ENCODE measurements at places on chromosomes 12 and 14.

DNA sequence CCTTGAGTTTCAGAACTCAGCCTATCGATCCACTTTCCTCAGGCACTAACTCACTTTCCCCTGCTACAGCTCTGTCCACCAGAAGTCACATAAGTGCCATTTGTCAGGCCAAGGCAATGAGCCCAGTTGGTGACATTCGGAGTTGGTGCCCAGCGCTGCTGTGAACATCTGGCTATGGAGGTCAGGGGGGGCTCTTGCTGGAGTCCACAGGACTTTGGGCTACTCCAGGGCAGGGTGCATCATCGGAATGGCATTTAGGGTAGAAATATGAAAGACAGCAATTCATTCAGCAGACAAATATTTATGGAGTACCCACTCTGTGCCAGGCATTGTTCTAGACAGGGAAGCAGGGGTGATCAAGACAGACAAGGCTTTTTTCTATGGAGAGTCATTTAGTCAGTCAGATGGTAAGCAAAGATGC, 1.5 kb upstream of the PPP1CC start:
- no peak for DNase-seq

DNA sequence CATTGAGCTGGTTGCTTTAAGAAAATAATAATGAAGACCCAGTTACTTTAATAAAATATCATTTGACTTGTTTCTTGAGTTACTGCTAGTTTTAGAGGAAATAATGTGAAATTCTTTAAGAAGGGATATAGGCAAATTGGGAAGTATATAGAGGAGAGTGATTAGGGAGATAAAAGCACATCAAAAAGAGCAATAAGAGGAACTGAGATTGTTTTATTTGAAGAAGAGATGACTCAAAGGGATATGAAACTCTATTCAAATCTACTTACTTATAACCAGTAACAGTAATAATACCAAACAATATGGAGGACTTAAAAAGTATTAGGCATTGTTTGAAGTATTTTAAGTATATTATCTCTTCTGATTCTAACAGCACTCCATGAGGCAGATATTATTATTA, 37.1 kb downstream of the LRRK2 start:
- no peak for DNase-seq

GRCh38 chr14:72480464-72481243, 413.2 kb downstream of the DPF3 start:
- DNase-seq = no peak

DNA sequence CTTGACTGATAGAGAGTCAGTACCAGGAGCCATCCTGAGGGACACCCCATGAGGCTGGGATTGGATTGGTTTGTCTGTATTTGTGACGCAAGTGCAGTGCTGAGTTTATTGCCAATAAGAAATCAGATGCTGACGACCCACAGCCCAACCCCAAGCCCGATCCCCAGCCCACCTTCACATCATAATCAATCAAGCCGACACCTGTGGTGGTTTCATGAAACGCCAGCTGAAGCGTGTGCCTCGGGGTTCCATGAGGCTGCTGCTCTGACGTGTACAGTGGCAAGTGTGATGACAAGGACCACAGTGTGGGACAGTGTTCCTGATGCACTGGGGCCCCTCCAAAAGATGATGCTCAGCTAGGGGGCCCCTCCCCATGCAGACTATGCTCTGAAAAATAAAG, 62.1 kb upstream of the C14orf180 start:
- no peak for DNase-seq

DNA sequence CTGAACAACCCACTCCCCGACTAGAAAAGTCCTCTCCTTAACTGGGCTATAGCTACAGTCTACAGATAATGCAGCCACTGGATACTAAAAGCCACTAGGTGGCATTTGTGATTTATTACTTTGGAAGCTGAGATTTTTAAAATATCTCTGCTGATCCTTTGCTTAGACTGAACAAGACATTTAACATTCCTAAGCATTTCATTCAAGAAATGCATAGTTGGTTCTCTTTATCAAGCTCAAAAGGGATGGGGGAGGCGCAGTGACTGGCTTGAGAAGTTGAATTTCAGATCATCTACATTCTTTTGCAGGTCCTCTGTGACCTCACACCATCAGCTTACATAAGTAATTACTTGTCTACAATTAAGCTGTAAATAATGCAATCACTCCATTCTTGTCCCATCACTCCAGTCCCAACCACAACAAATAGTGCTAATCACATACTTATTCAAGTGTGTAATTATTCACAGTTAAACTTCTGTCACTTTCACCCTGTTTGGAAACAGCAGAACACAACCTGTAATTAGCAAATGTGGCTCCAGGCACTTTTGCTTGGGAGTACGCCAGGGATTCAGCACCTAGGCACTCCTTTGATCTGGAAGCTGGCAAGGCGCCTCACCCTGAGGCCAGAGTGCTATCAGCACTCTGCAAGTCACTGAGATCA, 203.6 kb downstream of the NOVA1 start:
- no peak for DNase-seq

GRCh38 chr12:132118876-132119275, 25.2 kb downstream of the DDX51 start:
- no peak for DNase-seq

GRCh38 chr12:123807002-123807401, 44.9 kb downstream of the DNAH10 start:
- DNase-seq = no peak

DNA sequence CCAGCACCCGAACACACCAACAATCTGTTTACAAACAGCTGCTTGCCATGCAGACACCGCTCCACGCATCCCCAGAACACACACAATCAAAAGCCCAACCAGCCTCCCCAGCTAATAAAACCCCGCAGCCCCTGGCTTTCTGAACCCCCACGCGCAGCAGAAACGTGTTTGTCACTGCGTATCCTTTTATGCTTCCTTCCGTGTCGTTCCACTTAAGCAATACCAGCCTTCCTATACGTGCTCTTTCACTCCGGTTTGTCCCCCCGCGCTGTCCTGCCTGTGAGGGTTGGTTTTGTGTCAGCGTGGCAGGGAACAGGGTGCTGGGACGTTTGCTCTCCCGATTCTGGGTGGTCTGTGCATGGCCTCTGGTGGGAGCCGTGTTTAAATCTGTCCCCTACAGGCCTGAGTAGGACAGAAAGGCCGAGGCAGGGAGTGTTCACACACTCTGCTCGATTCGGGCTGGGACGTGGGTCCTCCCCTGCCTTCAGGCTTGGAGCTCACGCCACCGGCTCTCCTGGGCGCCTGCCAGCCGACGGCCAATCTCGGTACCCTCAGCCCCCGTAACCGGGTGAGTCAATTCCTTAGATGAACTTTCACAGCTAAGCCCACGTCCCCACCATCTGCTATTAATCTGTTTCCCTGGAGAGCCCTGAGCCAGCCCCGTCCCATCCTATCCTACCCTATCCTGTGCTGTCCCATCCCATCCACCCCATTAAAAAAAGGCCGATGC, 60.0 kb downstream of the NOC4L start:
- no peak for DNase-seq

DNA sequence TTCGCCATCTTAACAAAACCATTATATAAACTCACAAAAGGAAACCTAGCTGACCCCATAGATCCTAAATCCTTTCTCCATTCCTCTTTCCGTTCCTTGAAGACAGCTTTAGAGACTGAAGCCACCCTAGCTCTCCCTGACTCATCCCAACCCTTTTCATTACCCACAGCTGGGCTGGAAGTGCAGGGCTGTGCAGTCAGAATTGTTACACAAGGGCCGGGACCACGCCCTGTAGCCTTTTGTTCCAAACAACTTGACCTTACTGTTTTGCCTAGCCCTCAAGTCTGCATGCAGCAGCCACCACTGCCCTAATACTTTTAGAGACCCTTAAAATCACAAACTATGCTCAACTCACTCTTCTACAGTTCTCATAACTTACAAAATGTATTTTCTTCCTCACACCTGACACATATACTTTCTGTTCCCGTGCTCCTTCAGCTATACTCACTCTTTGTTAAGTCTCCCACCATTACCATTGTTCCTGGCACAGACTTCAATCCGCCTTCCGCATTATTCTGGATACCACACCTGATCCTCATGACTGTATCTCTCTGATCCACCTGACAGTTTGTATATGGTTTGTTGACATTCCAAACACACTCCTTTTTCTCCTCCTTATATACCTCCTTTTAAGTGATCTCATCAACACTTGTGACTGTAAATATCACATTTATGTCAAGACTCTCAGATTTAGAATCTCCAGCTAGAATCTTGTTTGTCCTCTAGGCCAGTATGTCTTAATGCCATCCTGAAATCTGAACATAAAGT, 208.7 kb downstream of the KITLG start:
- no peak for DNase-seq

GRCh38 chr14:62253171-62253570, 491.0 kb downstream of the SNAPC1 start:
- DNase-seq = no peak

- DNase-seq = no peak
Measured at GRCh38 chr14:38868399-38869290, 234.4 kb downstream of the SEC23A start.

- no peak for DNase-seq
Measured at GRCh38 chr12:103282124-103282523, 213.6 kb downstream of the C12orf42 start.

- DNase-seq = no peak
Measured at GRCh38 chr12:12837025-12837812, 24.1 kb downstream of the DDX47 start.

- no peak for DNase-seq
Measured at GRCh38 chr12:1847411-1847810, 27.0 kb downstream of the LRTM2 start.
